NCI-H748 treated with DMSO at 0.1 percent for 48 hours (cell line): ENCODE measurements at places on chromosomes 4 and X.

GRCh38 chr4:156771171-156771837 lies 200.3 kb downstream of the PDGFC start:
- peak; percentile 67 for DNase-seq

DNA sequence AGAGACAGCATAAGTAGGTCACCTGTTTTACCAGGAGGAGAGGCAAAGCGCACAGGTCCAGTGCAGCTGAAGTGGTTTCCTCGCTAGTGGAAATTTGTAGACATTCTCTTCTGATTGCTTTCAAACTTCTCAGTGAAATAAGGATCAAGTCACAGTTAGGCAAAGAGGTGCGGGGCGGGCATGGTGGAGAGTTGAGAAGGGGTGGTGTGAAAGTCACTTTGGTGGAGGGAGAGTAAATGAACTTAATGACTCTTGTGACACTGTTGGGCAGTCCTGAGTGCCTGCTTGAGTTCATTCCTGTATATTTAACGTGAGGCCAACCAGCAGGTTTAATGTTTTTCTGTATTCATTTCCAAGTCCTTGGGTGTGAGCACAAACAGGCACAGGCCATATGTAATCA lies 235.6 kb downstream of the TRIML1 start:
- no peak for DNase-seq

GRCh38 chrX:9091258-9091657 lies 57.3 kb upstream of the FAM9B start:
- DNase-seq = no peak

DNA sequence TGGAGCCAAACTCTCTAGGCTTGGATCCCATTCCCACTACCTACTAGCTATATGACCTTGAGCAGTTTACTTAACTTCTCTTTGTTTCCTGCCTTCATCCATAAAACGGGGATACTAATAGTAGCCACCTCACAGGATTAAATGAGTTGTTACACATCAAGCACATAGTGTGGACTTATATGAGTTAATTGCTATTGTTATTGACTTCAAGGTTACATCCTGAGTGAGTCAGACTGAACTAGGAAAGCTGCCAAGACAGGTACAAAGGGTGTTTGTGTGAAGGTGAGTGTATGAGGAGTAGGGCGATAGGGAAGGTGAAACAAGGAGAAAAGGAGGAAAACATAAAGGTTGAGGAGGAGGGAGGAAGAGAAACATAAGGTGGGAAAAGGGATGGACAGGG lies 32.2 kb downstream of the TFDP3 start:
- no peak for DNase-seq

DNA sequence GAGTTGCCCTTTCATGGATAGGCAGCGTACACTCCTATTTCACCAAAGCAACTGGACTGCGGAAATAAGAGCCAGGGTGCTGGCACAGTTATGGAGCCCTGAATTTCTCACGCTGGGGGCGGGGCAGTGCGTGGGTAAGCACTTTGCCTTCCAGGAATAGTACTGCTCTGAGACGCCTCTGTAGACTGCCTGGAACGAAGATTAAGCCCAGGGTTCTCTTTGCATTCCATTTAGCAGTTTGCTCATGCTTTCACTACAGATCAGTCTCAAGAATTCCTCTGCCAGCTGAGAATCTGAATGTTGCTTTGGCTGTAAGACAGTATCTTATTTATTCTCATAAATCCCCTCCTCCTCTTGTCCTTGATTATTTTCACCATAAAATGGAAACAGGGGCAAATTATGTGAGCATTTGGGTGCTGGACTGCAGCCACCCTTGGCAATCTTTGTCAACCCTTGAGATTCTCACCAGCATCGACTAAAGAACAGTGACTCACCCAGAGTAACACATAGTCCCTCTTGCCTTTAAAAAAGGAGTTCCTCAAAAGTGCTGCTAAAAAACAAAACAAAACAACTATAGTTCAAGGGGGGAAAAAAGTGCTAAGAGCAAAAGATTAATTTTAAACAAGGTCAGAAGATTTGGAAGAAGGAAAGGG lies 88.9 kb upstream of the CITED1 start:
- DNase-seq = no peak

- no peak for DNase-seq
These were observed 751 bp upstream of the DOK7 start for GRCh38 chr4:3462321-3462789.

DNA sequence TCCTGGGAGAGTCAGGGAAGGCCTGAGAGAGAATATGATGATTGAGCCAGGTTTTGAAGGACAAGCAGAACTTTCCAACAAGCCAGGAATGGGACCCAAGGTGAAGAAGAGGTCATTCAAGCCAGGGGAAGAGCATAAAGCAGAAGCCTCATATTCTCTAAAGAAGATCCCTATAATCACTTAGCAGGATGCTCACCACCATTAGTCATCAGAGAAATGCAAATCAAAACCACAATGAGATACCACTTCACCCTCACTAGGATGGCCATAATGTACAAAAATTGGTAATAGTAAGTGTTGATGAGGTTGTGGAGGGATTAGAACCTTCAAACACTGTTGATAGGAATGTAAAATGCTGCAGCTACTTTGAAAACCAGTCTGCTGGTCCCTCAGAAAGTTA lies 20.5 kb upstream of the SUPT20HL1 start:
- DNase-seq = no peak

DNA sequence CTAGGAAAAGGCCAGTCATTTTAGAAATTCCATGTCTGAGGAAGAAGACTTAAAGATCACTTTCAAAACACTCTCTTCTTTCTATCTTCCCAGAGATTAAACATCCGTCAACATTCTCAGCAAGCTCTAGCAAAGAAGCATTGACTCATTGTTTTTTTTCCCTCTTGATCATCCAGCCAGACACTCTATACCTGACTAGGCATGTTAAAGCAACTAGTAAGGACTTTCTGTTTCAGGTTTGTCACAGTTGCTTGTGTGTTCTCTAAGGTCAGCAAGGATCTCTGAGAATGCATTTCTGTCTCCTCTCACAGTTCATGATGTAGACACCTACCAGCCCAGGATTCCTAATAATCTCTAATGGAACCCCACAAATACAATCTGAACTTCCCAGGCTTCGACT lies 112.2 kb downstream of the IL13RA2 start:
- DNase-seq = no peak

GRCh38 chr4:3802571-3803474 lies 36.6 kb downstream of the ADRA2C start:
- no peak for DNase-seq

GRCh38 chrX:150565551-150565950 lies 2.9 kb upstream of the MTM1 start:
- no peak for DNase-seq

DNA sequence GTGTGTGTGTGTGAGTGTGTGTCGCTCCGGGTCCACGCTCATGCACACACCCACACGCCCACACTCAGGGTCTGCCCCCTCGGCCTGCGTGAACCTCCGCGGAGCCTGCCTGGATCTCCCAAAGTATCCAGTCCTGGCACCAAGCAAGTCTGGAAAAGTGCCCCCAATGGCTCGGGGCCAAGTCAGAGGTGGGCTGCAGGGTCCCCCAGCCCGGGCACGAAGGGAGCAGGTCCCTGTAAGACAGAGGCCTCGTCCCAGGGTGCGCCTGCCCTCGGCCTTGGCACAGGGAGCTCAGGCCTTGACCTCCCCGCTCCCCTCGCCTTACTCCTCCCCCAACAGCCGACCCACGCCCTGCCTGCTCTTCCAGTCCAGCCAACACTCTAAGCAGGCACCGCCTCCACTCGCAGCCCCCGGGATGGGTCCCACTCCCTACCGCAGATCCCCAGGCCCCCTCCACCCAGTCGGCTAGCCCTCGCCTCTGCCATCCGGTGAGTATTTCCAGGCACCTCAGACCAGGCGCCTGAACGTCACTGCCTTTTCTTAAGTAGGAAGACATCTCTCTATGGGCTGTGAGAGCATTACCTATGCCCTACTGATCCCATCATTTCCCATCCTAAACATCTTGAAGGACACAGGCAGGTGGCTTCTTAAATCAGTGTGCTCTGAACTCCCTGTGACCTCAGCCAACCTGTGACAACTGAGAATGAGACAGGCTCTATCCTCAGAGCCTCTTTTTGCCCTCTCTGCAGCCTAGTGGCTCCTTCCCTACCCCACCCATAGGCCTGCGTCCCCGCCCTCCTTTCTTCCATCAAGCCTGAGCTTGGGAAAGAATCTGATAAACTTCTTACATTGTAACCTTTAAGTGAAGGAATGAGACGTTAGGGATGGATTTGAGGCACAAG lies 704 bp downstream of the FAM114A1 start:
- no peak for DNase-seq

DNA sequence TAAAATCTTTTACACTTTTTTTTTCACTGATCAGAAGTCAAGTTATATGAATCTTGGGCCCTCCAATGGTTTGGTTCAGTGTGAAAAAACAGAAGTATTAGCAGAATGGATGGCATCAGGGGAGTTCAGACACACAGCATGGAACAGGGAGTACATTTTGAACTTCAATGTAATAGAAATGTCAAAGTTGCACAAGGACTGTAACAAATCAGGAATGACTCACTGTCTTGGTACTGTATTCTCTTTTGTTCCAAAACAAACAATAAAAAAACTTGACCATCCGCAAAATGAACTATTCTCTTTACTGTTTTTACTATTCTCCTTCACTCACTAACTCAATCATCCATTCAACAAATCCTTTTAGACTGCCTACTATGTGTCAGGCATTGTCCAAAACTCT lies 401.0 kb downstream of the FSTL5 start:
- no peak for DNase-seq

DNA sequence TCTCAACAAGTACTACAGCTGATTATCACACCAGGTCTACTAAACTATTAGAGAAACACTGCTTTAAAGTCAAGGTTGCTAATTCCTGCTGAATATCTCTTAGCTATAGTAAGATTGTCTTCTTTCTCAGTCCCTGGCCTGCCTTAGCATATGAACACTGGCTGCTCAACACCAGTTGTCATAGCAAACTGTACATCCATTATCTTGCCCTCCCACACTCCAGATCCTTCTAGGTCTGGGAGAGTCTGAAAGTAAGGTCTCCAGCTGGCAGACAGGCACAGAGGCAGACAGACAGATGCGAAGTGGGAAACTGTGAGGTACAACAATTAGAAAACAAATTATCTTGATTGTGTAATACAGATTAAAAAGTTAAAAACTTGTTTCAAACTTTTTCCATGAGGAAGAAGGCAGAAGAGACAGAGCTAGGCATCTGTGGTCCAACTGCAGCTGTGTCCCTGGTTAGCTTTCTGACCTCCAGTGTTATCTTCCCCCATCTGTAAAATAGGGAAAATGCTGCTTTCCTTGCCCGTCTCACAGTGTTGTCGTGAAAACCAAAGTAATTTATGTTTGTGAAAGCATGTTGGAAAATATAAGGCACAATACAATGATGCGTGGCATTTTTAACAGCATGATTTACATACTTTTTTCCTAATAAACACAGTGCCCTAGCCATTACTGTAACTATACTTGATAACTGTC lies 133.8 kb downstream of the KLHL13 start:
- DNase-seq = no peak

GRCh38 chr4:120682981-120683380 lies 239.5 kb downstream of the PRDM5 start:
- no peak for DNase-seq

DNA sequence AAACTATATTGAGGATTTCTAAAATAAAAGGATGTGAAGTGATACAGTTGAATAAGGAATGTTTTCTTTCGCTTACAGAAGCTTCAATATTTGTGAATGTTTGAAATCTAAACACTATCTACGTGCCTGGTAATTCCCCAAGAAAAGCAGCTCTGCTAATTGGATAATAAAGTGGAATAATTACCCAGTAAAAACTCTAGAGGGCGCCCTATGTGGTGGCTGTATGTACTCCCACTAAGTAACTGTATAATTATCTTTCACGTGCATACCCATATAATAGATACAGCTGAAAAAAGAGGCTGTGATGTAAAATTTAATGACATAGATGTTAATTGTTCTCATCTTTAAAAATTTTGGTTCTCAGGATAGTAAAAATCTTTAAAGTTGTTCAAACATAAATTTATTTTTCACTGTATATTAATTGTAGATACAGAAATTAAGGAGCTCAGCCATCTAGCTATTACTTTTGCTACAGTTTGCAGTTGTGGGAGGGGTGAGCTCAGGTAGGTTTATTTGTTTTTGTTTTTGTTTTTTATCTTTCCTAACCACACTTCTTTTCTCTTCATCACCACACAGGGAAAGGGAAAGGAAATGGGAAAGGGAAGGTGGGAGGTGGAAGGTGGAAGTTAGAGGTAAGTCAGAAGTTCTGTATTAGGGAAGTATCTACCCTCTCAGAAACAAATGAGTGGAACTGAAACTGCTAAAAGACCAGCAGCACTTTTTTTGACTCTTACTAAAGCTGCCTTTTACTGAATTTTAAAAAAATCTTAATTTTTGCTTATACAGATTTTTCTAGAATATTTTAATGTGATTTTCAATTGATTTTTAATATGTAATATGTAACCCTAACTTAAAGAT lies 151.7 kb upstream of the RPS6KA6 start:
- DNase-seq = peak; percentile 42
